ENCODE measurements at places on chromosomes 16 and 17. TPM values are rescaled to one million over a fixed set of nuclear protein-coding genes. Genes with fewer than 3 reads are reported as not detected.

DNA sequence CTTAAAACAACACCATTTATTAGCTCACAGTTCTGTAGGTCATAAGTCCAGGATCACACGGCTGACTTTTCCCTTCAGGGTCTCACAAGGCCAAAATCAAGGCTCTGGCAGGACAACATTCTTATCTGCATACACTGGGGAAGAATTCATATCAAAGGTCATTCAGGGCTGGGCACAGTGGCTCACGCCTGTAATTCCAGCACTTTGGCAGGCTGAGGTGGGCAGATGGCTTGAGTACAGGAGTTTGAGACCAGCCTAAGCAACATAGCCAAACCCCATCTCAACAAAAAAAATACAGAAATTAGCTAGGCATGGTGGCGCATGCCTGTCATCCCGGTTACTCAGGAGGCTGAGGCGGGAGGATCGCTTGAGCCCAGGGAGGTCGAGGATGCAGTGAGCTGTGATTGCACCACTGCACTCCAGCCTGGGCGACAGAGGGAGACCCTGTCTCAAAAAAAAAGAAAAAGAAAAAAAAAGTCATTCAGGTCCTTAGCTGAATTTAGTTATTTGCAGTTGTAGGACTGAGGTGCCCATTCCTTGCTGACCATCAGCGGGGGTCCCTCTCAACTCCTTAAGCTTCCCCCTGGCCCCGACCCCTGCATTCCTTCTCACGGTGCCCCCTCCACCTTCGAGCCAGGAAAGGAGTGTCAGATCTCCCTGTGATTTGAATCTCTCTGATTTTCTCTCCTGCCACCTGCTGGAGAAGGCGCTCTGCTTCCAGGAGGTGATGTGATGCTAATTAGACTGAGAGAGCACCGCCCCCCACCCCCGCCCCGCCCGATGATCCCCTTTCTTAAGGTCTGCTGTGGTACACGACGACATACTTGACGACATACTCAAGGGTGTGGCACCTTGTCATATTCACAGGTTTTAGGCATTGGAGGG lies 91.8 kb upstream of the CLEC18A start:
- DNase-seq = no peak

DNA sequence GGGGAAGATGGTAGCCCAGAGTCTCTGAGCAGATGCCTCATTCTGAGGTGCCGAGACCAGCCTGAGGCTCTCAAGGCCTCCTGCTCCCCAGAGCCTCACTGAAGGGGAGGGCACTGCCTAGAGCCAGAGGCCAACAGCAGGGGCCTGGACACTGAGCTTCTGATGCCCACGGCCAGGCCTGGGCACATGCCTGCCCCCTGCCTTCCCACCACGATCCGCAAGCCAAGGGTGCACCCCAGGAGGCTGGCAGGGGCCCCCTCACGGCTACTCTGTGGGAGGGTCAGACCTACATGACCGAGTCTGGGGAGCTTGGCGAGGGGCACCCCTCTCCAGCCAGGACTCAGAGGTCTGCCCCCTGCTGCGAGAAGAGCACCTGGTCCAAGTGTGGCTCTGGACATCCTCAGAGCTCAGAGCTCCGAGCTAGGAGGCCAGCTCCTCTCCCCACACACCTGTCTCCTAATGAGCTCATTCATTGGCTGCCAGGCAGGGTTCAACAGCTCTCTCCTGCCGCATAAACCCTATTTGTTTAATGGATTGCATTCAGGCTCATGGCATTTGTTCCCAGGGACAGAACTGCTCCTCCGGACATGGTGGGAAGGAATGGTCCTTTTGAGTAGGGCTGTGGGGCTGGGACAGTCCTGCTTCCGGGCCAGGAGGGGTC lies 13.9 kb downstream of the OTOP3 start:
- DNase-seq = no peak

DNA sequence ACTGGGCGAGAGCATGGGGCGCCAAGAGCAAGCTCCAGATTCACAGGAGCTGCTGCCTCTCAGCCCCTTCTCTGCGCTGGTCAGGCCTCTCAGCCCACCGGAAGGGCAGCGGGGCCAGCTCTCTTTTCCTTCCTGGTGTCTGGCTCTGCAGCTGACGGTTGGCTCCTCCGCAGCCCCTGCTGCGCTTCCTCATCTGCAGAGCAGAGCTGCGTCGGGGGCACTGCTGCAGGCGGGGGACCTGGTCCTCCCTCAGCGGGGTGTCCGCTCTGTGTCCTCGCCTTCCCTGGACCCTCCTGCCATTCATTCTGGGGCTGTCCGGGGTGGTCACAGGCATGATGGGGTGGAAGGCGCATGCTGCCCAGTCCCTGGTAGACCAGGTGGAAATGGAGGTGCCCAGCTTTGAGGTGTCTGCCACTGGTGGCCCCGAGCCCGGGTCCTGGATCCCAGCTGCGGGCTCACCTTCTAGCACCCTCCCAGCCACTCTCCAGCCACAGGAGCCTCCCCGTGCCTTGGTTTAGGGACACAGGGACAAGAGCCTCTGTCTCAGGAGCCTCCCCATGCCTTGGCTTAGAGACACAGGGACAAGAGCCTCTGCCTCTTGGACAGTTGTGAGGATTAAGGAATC lies 84.8 kb downstream of the IRF8 start:
- DNase-seq = peak; percentile 57

The DPEP3 gene
- total RNA-seq = not detected

The ITGB3 gene
- total RNA-seq = 42.1 TPM

The EPX gene
- not detected for total RNA-seq

The PAQR4 gene
- 3.6 TPM for total RNA-seq
